GM23248 (cell line): ENCODE measurements at places on chromosomes 1 and 21. TPM values are rescaled to one million over a fixed set of nuclear protein-coding genes. Genes with fewer than 3 reads are reported as not detected.
A peak's percentile ranks its signal among the peaks of the same experiment; 100 is the strongest.

RGSL1 gene
- not detected in 2 replicates for total RNA-seq

DNA sequence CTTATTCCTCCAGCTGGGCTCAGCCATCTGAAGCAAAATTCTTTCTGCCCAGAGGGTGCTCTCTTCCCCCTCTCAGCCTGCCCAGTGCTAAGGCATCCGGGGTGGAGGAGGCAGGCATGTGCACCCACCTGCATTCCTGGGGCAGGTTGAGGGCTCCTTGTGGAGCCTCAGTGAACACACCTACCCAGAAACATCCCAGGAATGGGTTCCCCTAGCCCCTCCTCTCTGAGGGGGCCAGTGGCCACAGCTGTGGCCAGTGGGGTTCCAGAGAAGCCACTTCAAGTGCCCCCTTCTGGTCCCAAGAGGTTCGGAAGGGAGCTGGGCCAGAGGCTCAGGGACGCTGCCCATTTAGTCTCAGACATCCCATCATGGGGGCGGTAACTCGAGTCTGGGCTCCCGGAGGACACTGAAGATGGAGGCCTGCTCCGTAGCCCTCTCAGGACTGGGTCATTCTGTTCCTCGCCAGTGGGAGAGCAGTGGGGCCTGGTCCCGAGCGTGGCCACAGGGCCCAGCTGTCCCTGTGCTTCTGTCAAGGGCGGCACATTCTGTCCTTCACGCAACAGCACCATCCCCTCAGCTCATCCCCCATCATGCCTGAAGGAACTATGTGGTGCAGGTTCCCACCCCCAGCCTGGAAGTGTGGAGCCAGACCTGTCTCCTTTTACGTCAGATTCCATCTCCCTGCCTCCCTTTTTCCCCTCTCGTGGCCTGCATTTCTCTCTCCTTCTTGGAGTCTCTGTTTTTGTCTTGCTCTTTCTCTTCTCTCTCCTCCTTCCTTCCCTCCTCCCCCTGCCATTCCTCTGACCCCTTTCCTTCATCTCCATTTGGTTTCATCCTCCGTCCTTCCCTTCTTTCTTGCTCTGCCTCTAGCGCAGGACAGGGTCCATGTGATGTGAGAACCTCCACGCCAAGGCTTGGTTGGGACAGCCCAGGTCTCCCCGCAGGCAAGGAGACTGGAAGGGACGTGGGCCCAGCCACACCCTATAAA lies 49.6 kb upstream of the KDM4A start:
- no peaks in the 10 kb centered on the region for H3K36me3 ChIP-seq
- H3K4me3 ChIP-seq, result no peak overlapping the region
- H3K4me1 ChIP-seq, result no peaks in the 10 kb centered on the region
- no peak for DNase-seq

THEM5 gene
- total RNA-seq, result not detected in 2 replicates

NBPF10 gene
- total RNA-seq, result 2.3 and 3.2 TPM in 2 replicates

DNA sequence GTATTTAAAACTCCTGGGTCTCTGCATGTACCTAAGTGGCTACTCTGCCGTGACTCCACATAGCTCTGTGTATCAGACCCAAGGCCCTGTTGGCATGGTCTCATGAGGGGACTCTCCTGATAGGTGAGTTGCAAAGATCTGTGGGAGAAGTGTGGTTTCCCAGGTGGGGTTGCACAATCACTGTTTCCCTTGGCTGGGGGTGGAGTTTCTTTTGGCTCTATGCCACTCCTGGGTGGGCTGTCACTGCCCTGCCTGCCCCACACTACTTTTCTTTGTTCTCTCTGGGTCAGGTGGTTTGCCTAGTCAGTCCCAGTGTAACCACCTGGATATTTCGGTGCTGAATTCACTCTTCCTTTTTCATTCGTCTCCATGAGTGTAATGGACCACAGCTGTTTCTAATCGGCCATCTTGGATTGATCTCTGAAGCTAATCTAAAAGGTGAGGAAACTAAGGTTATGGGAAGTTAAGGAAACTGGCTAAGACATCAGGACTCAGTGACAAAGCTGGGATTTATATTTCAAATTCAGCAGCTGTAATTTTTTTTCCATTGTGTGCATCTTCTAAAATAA lies 97.1 kb upstream of the CACYBP start:
- no peaks in the 10 kb centered on the region for H3K27me3 ChIP-seq
- no peak overlapping the region for H3K27ac ChIP-seq
- DNase-seq, result no peak
- no peaks in the 10 kb centered on the region for H3K36me3 ChIP-seq
- H3K4me1 ChIP-seq, result no peaks in the 10 kb centered on the region

GRCh38 chr1:59997479-59998115 lies 71.0 kb upstream of the CYP2J2 start:
- peaks cover 62% of the 10 kb centered on the region for H3K27me3 ChIP-seq
- H3K4me3 ChIP-seq, result no peak overlapping the region
- H3K27ac ChIP-seq, result no peak overlapping the region
- no peaks in the 10 kb centered on the region for H3K36me3 ChIP-seq
- DNase-seq, result no peak
- H3K4me1 ChIP-seq, result peaks cover 16% of the 10 kb centered on the region

DNA sequence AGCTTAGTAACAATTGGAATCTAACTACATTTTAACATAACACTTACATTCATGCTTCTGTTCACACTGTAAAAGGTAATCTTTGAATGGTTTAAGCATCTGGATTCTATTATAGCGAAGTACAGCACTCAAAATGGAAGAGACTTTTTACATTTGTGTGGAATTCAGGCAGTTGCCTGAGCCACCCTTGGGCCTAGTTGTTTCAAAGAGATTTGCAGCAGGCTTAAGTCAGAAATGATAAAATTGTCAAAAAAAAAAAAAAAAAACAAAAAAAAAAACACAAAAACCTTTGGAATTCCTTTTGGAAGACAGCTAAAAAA lies 199.9 kb downstream of the LYPLAL1 start:
- no peak overlapping the region for H3K27ac ChIP-seq
- H3K4me1 ChIP-seq, result no peaks in the 10 kb centered on the region
- H3K36me3 ChIP-seq, result no peaks in the 10 kb centered on the region
- H3K4me3 ChIP-seq, result no peak overlapping the region

FAM43B gene
- total RNA-seq, result 0.11 TPM in 1 of 2 replicates, not detected in the other

CFHR2 gene
- not detected in 2 replicates for total RNA-seq

GRCh38 chr1:248886237-248886895 lies 19.7 kb upstream of the PGBD2 start:
- H3K36me3 ChIP-seq, result no peaks in the 10 kb centered on the region
- no peak overlapping the region for H3K27ac ChIP-seq
- no peaks in the 10 kb centered on the region for H3K4me1 ChIP-seq
- H3K27me3 ChIP-seq, result 0 out of 2 replicates have a peak, but pooled peaks cover 4% of the 10 kb centered on the region

GRCh38 chr1:88731475-88732269 lies 47.6 kb downstream of the PKN2 start:
- H3K4me1 ChIP-seq, result peaks cover 20% of the 10 kb centered on the region
- DNase-seq, result peak; percentile 94
- H3K36me3 ChIP-seq, result no peaks in the 10 kb centered on the region

DNA sequence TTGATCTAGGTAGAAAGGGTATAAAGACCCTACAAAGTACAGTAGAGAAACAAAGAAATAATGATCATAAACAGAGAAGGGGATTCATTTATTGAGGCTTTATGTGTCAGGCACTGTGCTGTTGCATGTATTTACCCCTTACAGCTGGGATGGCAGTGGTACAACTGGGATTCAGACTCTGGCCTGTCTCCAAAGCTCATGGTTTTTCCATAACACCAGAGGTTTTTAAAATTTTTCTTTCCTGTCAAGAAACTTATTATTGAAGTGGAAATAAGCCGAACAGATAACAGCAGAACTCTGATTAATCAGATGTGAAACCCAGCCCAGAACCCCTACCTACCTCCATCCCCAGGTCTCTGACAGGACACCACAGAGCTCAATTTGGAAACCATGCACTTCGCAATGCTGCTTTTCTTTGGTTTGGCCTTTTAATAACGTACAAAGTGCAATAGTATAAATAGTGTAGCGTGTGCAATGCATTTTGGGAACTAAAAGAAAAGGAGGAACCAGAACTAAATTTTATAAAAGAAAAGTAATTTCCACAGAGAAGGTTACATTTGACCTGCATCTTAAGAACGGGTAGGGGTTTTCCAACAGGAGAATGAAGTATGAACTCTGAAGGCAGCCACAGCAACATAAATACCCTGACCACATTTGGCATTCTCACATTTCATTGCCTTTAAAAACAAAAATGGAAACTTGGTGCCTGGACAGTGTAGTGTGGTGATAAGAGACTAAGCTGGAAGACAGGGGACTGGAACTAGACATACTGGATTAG lies 92.0 kb upstream of the S1PR1 start:
- no peak for DNase-seq
- no peaks in the 10 kb centered on the region for H3K27me3 ChIP-seq
- peaks cover 12% of the 10 kb centered on the region for H3K4me1 ChIP-seq
